NCI-H187 (cell line): ENCODE measurements at places on chromosomes 6 and 20.

- no peak for DNase-seq
These were observed 11.9 kb upstream of the NSFL1C start for GRCh38 chr20:1478566-1478965.

DNA sequence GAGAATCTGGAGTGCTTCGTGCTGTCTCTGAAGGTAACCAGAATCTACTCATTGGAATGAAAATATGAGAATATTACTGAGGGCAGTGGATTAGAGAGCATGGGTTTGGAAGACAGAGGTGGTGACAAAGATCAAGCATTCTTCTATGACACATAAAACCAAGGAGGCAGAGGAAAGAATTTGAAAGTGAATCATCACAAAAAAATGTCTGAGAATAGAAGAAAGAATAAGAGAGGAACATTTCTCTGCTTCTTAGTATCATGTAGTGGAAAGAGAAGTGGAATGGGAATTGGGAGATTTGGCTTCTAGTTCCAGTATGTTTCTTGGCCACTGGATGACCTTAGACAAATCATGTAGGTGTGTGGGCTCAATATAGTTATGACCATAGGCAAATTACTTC is 474.0 kb downstream of the TFAP2B start:
- DNase-seq = no peak

DNA sequence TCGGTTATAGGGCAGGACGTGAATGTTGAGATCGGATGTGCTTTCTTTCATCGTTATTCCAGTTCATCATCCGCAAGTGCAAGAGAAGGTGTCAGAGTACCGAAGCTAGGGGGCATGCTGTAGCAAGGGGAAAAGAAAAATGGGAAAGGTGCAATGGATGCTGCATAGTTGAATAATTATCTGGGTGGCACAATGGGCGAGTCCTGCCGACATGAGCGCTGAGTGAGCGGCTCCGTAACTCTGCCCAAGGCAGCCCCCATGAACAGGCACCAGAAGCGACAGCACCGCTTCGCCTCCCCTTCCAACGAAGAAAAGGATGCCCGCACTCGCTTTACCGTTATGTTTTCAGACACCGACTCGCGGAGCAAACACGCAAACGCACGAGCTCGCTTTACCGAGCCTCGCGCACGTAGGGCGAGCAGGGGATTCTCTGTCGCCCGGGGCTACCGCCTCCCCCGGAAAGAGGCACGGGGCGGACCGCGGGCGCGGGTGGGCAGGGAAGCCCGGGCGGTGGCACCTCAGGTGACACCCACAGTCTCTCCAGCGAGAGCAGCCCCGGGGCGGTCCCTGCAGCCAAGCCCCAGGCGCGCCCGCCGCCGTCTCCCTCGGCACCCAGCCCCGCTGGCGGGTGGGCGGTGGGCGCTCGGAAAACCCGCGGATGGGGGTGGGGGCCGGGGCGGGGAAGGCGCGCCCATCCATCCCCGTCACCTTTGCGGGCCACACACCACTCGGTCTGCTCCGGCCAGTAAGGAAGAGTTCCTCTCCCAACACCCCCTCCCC is 654 bp downstream of the WASF1 start:
- peak; percentile 7 for DNase-seq

GRCh38 chr6:52802806-52803205 is 810 bp downstream of the GSTA1 start:
- DNase-seq = no peak

DNA sequence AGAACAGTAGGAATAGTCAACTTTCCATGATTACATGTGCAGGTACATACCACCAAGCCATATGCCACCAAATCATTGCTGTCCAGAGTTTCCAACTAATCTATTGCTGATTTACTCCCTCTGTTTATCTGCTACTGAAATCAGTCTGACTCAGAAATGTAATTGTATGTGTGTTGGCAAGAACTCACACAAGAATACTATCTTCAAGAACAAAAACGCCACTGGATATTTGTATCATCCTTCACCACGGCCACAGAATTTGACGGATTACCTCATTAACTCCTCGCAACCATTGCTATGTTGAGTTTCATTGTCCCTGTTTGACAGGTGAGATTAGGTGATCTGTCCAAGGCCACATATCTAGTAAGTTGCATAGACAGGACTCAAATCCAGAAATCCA is 159.2 kb downstream of the GMPR start:
- DNase-seq = no peak

DNA sequence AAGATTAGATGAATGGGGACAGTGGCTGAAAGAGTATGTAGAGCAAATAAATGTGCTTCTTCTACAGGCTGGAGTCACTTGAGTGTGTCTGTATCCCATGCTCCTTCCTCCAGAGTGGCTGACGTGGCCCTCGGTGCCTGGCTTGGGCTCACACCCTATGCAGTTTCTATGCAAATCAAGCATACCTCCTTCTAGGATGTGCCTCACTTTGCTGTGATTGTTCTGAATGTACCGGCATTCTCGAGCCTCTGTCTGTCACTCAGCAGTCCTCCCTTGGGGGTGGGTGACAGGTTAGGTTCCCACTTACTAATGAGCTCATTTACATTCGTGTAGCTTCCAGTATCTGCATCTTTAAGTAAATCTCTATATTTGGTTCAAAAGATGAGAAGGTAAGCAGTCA is 55.1 kb upstream of the HDDC2 start:
- no peak for DNase-seq
